ENCODE measurements at places on chromosomes 7 and 10.

DNA sequence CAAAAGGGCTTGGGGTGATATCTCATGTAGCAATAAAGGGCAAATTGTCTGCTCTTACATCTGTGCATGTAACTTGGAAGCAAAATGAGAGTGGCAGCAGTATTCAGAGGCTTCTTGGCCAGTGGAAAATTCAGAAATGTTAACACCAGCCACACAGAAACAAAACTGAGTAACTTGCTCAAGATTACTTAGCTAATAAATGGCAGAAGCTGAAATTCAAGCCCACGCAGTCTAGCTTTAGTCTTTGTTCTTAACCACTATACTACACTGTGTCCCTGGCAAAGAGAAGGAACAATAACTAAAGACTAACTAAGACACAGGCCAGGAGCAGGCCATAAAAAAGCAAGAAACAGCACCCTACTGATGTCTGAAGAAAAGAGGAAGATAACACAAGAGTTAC, 185.9 kb upstream of the ASAH2 start:
- DNase-seq: no peak

GRCh38 chr7:4670791-4671190, 11.3 kb upstream of the FOXK1 start:
- DNase-seq: no peak

DNA sequence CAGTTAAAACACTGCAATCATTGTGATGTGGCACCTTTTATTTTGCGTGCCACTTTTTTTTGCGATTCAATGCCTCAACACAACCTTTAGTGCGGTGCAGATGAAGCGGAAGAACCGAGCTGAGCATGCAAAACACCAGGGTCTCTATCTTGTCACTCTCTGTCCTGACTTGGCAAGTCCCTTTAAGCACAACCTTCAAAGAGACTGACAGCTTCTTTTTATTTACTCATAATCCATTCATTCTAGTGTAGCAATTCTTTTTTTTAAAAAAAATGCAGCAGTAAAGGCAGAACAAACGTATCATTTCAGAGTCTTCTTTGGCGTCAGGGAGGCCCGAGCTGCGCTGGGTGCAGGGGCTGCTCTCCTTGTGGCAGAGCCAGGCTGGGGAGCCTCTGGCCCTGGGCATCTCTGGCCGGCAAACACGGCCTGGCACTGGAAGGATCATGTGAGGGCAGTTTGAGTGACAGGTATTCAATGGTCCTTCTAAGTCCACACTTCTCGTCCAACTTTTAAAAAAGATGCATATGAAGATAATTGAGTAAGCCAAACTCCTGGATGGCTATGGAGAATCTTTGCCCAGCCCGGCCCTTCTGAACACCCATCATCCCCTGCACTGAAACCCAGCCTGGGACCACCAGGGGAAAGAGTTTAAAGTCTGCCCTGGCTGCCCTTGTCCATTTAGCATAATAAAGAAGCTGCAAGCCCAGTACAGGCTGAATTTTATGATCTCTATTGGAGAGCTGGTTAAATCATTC, 3.9 kb downstream of the PTF1A start:
- no peak for DNase-seq

- DNase-seq: no peak
These were observed 1220.8 kb downstream of the TYW1 start for GRCh38 chr7:68217426-68217825.

GRCh38 chr7:47796347-47796746, 151.9 kb downstream of the PKD1L1 start:
- DNase-seq: no peak

GRCh38 chr10:73404690-73405089, 9.2 kb downstream of the ANXA7 start:
- DNase-seq: no peak

DNA sequence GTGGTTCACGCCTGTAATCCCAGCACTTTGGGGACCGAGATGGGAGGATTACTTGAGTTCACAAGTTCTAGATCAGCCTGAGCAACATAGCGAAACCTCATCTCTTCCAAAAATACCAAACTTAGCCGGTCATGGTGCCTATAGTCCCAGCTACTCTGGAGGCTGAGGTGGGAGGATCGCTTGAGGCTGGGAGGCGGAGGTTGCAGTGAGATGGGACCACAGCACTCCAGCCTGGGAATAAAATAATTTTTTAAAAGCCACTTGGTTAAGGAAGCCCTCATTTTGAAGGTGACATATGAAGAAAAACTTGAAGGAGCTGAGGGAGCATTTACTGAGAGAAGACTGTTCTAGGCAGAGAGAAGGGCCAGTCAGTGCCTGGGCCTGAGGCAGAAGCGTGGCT, 4.2 kb upstream of the EZH2 start:
- DNase-seq: no peak

DNA sequence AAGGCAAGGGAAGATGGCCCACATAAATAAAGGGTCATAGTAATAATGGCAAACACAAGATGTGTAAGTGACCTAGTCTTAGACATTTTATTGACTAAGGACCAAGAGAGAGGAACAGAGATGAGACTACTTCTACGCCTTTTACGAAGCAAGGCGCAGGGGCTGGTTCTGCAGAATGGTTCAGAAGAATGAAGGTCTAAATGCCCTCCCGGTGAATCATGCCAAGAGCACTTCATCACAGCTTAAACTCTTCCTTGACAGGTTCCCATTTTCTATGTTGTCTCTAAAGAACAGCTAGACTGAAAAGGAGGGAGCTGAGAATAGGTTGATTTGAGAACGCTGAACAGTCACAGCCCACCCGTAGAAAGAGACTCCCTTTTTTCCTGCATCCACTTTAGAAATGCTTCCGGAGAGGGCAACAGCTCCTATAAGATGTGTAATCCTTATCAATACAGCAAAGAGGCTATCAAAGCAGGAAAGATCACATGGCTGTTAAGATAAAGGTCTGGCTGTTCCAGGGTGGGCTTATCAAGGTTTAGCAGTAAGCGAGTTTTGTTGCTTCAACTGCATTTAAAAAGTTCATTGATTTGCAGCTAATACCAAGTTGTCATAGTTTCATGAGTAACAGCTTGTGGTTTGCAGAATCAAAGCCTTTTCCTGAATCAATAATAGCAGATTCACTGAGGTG, 93.4 kb upstream of the AUTS2 start:
- no peak for DNase-seq

GRCh38 chr10:112721080-112721698, 228.9 kb upstream of the TCF7L2 start:
- DNase-seq: no peak

DNA sequence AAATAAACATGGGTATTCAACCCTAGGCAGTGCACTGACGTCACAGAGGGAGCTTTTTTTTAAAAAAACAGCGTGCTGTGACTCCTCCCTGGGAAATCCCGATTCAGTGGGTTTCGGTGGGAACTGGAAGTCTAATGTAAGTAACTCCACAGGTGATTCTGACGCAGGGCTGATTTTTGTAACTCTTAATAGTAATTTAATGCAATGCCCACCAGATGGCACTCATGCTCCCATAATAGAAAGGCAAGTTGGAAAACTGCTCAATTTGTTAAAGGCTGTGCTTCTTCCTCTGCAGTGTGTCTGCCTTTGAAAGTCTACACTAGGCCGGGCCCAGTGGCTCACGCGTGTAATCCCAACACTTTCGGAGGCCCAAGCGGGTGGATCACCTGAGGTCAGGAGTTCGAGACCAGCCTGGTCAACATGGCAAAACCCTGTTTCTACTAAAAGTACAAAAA, 10.9 kb upstream of the RSU1 start:
- peak; percentile 59 for DNase-seq

GRCh38 chr7:17623546-17624185, 316.6 kb downstream of the SNX13 start:
- DNase-seq: no peak

GRCh38 chr7:7352845-7353244, 170.5 kb downstream of the C1GALT1 start:
- DNase-seq: no peak

GRCh38 chr10:129523031-129523722, 56.1 kb downstream of the MGMT start:
- DNase-seq: no peak

DNA sequence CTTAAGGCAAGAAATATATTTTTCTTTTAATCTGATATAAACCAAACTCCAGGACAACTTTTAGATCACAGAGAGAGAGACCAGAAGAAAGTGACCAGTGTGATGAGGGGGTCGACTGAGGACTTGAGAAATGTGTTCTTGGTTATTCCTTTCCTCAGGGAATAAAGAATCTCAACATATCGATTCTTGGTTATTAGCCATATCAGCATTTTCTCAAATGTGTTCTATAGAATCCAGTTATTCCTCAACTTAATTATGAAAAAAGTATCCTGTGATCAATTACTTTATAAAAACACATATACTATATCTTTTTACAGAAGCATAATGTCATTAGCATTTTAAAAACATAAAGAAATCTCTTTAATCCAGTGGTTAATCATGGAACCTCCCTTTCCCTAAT, 222.1 kb upstream of the FAM3C start:
- no peak for DNase-seq
